ENCODE measurements at places on chromosomes 16 and 17.

DNA sequence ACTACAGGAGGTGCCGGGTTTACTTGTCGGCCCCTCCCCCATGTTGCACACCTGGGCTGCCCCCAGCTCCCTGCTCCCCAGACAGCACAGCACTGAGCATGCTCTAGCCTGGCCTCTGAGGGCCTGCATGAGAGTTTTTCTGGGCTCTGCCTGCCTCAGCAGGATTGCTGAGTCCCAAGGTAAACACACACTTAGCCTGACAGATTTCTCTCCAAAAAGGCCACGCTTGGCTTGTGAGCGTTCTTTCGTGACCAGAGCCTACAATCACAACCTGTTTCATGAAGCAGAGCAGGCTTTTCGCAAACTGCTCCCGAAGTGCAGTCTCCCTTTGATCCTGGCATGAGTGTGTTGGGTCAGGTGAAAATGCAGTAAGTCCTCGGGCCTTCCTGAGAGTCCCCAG, 9.8 kb upstream of the CD300E start:
- DNase-seq, result no peak

GRCh38 chr17:35161281-35161761, 13.7 kb downstream of the UNC45B start:
- no peak for DNase-seq

GRCh38 chr16:75065149-75065505, 51.5 kb downstream of the LDHD start:
- DNase-seq, result no peak

DNA sequence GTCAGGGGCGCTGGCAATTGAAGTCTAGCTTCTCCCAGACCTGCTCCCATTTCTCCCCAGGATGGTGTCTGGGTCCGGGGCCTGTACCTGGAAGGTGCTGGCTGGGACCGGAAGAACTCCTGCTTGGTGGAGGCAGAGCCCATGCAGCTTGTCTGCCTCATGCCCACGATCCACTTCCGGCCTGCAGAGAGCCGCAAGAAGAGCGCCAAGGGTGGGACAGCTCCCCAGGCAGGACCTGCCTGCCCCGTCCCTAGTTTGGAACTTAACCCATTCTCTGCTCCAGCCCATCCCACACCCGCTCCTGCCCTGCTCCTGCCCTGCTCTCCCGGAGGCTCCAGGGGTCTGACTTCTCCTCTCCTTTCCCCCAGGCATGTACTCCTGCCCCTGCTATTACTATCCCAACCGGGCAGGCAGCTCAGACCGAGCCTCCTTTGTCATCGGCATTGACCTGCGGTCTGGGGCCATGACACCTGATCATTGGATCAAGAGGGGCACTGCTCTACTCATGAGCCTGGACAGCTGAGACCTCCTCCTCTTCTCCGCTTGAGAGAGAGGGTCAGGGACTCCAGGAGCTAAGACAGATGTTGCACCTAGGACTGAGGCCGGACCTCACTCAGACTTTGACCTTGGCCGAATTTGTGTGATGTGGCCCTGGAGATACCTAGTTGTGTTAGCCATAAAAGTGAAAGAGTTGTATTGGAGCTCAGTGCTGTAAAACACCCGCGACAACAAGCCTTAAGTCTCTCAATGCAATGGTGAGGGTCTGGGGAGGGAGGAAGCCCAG, 814 bp upstream of the KDM6B start:
- no peak for DNase-seq

DNA sequence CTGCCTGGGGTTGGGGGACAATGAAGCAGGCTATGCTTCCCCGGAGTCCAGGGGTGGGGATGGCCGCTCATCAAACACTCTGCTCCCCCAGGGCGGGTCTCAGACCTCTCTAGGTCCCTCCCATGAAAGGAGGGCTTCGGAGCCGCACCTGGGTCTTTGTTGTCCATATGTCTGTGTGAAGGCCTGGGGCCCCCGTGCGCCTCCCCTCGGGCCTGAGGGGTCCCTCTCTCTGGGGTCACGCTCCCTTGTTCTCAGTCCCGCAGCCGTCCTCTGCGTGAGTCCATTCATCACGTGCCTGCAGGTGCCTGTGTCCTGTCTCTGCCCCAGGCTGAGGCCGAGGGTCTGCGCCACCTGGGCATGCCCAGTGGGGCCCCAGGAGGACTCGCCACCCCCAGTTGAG, 15.6 kb downstream of the BAHCC1 start:
- DNase-seq, result no peak

DNA sequence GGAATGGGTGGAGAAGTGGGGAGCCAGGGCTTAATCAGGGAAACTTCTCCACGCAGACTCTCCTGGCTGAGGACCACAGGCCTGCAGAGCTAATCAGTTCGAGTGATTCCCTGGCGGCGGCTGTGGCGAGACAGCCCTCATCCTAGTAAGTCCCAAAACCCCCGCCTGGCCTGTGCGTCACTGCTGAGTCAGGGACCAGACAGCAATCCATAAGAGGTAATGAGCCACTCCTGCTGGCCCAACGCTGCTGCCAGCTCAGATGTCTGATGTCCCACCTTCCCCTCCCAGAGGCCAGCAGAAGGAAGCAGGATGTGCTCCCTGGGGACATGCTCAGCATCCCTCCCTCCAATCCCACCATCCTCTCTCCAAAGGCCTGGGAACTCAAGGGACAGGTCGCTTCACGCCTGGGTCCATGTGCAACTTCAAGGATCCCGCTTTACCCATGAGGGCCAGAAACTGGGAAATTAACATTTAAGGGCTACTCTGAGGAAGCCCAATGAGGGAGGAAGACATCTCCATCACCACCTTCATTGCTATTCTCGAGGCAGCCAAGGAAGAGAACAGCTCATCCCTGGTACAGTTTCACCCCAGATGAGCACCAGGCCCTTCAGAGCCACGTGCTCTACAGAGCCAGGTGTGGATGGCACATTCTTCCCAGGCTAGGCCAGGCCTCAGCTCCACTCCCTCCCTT, 7.9 kb downstream of the ACLY start:
- DNase-seq, result no peak

DNA sequence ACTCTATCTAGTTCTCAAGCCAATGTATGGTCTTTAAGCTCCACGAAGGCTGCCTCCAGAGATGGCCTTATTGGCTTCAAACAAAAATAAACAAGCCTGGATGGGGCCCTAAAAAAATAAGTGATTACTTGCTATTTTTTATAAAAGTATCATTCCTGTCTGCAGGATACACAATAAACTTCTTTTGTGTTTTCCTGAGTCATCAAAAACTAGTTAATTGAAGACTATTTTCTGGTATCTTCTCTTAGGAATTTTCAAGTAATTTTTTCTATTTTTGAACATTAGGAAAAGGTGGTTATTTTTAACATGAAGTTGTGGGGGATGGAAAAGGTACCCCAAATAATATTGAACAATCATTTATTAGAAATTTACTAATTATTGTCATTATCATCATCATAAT, 213.1 kb upstream of the DYNLRB2 start:
- no peak for DNase-seq

DNA sequence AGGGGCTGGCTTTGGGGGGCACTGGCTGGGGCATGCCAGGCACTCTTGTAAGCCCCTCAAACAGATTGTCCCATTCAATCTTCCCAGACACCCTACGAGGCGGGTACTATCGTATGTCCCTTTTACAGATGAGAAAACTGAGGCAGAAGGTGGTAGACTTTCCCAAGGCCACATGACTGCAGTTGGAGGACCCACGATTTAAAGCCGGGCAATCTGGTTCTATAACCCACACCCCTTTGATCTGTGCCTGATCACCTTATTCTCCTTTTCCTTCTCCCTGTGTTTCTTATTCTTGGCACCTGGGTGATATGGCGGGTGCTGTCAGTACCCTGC, 146.3 kb upstream of the IRX3 start:
- no peak for DNase-seq

DNA sequence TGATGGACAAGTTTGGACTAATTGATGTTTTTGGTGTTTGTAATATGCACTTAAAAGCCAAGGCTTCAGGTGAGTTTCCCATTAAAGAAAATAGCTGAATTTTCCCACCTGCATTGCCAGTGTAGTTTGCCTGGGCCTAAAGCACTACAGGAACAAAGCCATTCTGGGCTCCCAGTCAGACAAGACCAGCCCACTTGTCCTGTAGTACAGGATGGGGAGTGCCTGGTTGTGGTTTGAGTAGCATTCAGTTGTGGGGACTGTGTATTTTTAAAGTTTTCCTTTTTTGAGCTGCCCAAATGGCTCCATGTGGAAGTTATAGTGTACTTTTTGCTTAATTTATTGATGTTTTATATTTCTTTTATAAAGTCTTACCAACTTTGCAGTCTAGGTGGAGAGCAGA, 91.7 kb downstream of the TANGO6 start:
- no peak for DNase-seq

DNA sequence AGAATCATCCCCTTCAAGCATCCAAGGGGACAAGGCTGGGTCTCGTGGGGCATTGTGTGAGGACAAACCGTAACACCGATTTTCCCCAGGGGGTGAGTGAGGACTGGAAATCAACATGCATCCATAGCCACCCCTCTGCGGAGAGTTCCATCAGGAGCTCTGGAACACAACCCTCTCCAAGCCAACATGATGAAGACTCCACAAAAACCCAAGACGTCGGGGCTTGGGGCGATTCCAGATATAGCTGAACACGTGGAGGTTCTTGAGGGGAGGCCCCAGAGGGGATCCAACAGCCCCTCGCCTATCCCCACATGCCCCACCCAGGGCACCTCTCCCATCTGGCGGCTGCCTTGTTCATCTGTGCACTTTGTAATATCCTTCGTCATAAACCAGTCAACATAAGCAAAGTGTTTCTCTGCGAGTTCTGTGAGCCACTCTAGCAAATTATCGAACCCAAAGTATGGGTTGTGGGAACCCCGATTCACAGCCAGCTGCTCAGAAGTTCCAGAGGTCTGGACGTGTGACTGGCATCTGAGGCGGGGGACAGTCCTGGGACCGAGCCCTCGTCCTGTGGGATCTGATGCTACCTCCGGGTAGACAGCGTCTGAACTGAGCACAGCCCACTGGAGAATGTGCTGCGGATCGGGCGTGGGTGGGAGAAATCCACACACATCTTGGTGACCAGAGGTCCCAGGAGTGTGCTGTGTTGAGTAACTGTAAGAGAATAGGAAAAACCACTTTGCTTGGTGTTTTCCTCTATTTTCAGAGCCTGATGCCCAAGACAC, 55.5 kb downstream of the RPH3AL start:
- DNase-seq, result no peak

DNA sequence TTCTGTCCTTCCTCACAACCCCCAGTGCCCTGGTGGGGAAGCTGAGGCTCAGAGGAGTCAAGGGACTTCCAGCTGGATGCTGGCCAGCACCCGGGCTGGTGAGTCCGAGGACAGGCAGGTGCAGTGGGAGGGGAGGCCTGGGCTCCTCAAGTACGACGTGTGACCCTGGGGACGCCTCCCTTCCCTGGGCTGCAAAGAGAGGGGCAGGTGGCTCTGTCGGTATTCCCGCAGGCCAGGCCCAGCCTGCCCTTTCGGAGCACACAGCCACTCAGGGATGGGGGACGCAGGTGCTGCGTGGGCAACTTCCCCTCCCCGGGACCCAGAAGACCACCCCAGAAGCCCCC, 33.1 kb upstream of the PVALEF start:
- no peak for DNase-seq

DNA sequence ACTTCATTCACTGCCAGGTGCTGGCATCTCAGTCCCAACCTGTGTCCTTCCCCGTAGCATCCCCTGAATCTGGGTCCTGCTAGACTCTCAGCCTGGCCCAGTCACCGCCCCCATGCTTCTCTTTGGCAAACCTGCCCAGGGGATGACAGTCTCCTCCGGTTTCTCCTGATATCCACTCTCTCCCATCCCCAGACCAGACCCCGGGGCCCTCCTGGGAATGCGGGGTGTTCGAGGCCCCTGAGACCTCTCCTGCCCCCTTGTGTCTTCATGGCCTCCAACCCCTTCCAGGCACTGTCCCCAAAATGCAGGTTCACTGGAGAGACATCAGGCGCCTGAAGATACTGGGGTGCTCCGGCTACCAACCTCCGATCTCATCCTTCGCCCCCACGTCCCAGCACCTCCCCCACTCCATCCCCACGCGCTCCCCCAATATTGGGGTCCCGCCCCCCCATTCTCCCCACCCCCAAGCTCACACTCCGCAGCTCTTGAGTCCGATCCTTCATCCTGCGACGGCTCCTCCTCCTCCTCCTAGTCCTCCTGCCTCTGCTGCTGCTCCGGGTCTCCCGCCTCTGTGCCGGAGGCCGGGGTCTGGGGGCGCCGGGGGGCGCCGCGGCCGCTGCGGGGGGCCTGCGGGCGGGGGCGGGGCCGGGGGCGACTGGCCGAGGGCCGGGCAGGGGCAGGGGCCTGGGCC, 399 bp downstream of the STX1B start:
- DNase-seq, result no peak

DNA sequence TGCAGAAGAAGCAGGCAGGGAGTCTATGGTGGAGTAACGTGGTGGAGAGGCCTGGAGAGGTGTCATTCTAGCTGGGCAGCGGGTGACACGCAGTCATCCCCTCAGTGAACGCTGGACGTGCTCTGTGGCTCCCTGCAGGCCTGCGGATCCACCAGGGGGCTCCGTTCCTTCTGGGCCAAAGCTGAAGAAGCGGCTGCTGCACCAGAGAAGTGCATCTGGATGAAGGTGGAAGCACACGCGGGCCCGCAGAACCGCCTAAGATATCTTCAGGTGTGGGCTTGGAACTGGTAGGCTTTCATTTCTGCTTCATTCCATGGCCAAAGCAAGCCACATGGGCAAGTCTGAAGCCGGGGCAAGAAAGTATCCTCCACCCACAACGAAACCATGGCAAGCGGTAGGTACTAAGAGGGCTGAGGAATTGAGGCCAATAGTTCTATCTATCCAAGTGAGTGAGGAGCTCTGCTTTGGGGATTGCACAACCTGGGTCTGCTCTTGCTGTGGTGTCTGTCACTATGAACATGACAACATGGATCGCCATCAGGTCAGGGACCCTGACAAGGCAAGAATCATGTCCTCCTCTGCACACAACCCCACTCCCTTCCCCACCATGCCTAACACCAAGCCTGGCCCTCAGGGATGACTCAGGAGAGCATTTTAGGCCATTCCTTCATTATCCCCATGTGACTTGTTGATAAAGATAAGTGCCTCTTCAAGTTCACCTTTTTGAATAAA, 78.9 kb upstream of the FBXO47 start:
- no peak for DNase-seq

DNA sequence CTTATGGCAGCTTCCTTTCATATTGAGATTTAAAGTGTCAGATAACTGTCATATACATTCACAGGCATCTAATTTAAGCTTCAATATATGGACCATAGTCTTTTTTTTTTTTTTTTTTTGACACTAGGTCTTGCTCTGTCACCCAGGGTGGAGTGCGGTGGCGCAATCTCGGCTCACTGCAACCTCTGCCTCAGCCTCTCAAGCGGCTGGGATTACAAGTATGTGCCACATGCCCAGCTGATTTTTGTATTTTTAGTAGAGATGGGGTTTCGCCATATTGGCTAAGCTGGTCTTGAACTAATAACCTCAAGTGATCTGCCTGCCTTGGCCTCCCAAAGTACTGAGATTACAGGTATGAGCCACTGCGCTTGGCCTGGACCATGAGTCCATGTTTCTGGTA, 13.6 kb downstream of the CEP95 start:
- DNase-seq, result no peak

- no peak for DNase-seq
These were observed 21.9 kb downstream of the AIPL1 start for GRCh38 chr17:6413065-6413464.

- DNase-seq, result no peak
These were observed 40.9 kb downstream of the CBFA2T3 start for GRCh38 chr16:88936008-88936555.

- DNase-seq, result no peak
These were observed 2.7 kb upstream of the TRAF7 start for GRCh38 chr16:2152695-2153506.
